Mesendoderm (in vitro differentiated cells): ENCODE measurements at places on chromosomes 13 and 19.
A peak's percentile ranks its signal among the peaks of the same experiment; 100 is the strongest.

DNA sequence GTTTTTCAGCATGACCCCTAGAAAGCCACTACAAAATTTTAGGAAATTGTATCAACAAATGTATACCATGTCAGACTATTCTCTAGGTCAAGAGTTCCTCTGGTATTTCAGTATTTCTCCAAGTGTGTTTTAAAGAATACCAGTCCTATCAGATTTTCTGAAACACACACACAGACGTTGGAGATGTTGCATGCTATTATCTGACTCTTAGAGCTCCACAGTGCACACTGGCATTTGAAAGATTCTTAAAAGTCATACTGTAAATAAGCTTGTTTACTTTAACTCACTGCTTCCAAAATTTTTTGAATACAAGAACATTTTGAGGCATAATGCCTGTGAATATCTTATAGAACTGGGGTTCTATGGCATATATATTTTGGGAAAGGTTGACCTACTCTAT lies 33.8 kb upstream of the VWA8 start:
- DNase-seq, result no peak

- DNase-seq, result no peak
Observed at GRCh38 chr13:51551416-51551815, 32.8 kb upstream of the WDFY2 start.

- peak; percentile 43 for DNase-seq
Observed at GRCh38 chr19:1206864-1207450, 1.4 kb downstream of the STK11 start.

DNA sequence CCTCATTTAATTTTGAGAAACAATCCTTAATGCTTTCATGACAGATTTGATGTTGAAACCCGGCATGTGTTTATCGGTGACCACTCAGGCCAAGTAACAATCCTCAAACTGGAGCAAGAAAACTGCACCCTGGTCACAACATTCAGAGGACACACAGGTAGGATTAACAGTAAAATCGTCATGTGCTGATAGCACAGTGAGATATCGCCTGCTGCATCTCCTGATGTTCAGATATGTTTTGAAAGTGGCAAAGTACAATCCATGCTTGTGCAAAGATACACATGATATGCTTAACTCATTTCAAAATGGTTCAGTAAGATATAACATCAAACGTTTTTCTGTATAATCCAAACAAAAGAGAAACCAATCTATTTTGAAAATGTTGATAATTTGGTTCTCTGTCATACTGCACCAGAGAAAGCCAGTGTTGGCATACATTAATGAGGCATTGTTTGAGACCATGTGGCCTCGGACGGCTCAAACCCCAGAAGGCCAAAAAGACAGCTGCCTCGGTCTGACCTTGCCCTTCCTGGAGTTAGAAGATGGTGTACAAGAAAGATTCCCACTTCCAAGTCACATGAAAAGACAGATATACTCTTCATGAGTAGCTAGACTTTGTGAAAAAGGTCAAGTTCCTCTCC lies 76.2 kb downstream of the DHRS12 start:
- no peak for DNase-seq

GRCh38 chr13:102940143-102940542 lies 94.3 kb downstream of the ERCC5 start:
- DNase-seq, result peak; percentile 50

- DNase-seq, result no peak
Observed at GRCh38 chr13:33497146-33497845, 211.7 kb upstream of the STARD13 start.

GRCh38 chr13:24203811-24204210 lies 43.3 kb downstream of the SPATA13 start:
- no peak for DNase-seq

DNA sequence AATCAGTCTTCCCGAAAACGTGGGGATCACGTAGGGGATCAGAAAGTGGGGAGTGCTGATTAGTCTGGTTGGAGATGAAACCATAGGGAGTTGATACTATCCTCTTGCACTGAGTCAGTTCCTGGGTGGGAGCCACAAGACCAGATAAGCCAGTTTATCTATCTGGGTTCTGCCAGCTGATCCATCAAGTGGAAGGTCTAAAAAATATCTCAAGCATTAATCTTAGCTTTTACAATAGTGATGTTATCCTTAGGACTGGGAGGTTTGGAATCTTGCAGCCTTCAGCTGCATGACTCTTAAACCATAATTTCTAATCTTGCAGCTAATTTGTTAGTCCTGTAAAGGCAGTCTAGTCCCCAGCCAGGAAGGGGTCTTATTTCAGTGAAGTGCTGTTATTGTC lies 2474.2 kb downstream of the PCDH9 start:
- no peak for DNase-seq

DNA sequence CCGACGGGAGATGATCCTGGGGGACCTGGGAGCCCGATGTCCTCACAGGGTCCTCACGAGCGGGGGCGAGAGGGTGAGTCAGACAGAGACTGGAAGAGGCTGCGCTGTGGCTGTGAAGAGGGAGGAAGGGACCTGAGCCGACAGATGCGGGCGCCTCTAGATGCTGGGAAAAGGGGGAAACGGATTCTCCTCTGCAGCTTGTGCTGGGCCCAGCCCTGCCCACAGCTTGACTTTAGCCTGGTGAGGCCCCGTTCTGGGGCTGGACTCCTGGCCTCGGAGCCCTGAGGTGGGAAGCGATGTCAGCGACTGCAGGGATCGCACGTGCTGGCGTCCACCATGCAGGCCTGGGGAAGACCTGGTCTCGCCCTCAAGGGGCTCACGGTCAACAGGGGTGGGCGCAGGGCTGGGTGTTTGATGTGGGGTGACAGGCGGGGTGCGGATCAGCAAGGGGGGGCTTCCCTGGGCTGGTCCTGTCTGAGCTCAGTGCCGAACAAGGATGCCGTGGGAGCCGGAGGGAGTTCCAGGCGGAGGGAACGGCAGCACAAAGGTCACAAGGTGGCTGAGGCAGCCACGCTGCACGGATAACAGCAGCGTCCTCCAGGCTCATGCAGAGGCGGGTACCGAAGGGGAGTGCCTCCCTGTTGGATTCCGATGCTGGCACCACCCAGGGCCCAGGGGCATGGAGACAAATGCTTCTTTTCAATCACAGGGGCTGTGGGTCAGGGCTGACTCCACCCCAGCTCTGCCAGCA lies 31.8 kb downstream of the PIP5K1C start:
- DNase-seq, result no peak

DNA sequence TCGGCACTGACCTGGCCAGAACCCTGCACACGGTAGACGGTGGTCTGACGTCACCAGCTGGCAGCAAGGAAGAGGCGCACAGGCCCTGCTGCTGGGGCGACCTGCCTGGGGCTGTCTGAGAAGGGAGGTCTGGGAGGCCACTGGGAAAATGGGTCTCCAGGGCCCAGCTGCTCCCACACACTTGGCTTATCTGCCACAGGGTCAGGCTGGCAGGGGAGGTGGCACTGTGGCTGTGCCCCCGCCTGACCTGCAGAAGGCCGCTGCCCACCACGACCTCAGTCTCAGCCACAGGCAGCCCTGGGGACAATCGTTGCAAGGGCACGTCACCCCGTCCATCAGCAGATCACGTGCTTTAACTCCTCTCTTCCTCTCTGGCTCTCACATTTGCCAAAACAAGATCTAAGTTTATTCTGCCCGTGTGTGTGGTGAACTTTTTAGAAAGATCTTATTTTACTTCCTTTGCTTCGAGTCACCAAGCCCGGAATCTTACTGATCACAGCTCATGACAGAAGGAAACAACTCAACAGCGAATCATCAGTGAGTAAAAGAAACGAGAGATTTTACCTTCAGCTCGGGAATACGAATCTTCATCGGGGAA lies 45.2 kb upstream of the RANBP3 start:
- DNase-seq, result no peak

GRCh38 chr19:49746206-49746958 lies 16.7 kb downstream of the TSKS start:
- DNase-seq, result peak; percentile 94

- DNase-seq, result no peak
Observed at GRCh38 chr19:1047696-1048147, 7.8 kb downstream of the ABCA7 start.

- DNase-seq, result peak; percentile 72
Observed at GRCh38 chr19:46766569-46767317, 20.5 kb upstream of the STRN4 start.

DNA sequence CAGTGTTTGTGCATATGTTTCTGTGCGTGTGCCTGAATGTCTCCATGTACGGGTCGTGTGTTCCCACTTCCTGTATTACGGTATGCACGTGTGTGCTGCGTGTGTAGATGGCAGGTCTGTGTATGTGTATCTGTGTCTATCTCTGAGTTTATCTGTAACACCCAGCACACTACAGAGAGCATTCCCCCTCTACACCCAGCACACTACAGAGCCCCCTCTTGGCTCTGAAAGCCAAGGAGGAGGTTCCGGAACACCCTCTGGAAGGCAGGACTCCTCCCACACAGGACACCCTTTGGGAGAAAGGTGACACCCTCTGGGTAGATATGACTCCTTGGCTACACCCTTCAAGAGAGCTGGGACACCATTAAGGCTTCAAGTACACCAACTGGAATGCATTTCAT lies 2.1 kb upstream of the ERFL start:
- no peak for DNase-seq

DNA sequence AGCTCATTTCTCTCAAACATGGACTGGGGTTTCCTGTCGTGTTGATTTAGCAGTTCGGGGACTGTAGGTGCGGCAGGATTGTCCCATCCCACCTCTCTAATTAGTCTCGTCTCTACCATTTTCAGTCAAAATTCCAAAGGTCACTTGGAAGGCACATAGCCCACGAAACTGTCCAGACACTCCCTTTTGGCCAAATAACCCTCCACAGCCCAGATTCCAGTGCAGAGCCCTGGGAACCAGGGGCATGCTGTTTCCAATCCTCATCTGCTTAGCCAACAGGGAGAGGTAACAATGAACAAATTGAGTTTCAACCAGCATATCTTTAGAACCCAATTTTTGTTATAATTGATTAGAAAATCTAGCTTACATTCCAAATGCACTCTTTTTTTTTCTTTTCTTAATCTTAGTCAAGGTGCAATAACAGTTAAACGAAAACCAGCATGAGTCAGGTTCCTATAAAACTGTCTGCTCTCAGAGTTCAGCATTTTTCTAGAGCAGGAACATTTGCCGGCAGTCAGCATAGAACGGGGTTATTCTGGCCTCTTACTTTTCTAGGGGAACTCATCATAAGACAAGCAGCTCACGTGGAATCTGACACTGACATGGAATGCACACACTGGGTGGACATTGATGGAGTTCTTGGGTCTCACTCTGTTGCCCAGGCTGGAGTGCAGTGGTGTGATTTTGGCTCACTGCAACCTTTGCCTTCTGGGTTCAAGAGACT lies 14.4 kb upstream of the CEBPA start:
- DNase-seq, result no peak

DNA sequence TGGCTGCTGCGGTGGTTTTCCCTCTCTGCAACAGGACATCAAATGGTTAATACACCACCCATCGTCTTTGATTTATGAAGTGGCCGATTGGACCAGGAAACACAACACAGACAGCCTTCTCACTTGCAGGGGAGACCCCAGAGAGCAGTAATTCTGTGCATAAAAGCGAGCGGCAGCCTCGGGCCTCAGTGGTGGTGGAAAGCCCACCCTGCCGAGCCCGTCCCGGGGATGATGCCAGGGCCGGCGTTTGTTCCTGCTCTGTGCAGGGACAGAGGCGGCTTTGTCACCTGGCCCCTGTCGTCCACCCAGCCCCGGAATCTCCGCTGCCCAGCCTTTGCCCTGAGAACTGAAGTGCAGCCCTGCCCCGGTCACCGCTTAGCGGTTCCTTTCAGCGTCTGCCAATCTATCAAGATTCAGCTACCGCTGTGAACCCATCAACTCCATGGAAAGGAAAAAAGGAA lies 184.4 kb downstream of the TSHZ3 start:
- DNase-seq, result no peak

GRCh38 chr19:30003866-30004265 lies 61.8 kb downstream of the URI1 start:
- no peak for DNase-seq

DNA sequence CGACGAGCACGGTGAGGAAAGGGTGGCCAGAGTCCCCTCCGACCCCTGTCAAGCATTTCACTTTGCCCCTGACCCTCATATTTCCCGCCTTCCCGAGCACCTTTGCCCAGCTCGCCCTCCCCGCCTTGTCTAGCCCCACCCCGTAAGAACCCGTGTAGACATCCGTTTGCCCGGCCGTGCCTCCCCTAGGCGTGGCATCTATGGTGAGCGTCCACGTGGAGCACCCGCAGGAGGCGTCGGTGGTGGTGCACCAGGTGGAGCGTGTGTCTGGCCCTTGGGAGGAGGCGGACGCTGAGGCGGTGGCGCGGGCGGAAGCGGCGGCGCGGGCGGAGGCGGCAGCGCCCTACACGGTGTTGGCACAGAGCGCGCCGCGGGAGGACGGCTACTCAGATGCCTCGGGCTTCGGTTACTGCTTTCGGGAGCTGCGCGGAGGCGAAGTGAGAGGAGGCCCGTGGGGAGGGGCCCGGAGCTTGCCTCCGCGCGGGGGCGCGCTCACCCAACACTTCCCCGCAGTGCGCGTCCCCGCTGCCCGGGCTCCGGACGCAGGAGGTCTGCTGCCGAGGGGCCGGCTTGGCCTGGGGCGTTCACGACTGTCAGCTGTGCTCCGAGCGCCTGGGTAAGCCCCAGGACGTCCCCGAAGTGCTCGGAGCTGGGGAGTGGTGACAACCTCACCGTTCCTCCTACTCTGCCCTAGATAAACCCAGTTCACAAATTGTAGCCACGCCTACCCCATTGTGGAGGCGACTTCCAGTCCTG lies 4.2 kb downstream of the LTBP4 start:
- DNase-seq, result peak; percentile 79

DNA sequence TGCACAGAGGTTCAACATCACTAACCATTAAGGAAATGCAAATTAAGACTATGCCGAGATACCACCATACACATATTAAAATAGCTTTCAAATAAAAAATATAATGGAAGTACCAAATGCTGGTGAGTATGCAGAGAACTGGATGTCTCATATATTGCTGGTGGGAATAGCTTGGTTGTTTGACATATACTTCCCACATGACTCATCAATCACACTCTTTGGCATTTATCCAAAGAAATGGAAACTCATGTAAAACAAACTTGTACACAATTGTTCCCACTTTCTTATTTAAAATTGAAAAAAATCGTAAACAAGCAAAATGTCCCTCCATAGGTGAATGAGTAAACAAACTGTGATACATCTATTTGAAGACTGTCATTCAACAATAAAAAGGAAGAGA lies 982.6 kb upstream of the ATXN8OS start:
- no peak for DNase-seq

GRCh38 chr13:99968521-99969452 lies 2.8 kb downstream of the ZIC5 start:
- DNase-seq, result peak; percentile 79

- no peak for DNase-seq
Observed at GRCh38 chr13:27562457-27562856, 57.9 kb downstream of the LNX2 start.

DNA sequence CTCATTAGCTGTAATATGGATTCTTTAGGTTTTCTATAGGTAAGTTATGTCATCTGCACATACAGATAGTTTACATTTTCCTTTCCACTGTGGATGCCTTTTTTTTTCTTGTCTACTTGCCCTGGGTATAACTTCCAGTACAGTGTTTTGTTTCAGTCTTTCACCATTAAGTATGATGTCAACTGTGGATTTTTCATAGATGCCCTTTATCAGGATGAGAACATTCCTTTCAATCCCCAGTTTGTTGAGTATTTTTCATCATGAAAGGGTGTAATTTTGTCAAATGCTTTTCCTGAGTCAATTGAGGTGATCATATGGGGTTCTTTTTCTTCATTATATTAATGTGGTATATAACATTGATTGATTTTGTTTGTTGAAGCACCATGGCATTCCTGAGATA lies 43.6 kb upstream of the SACS start:
- no peak for DNase-seq
